Smooth muscle cell of trachea (primary cell): ENCODE measurements at places on chromosomes 5 and 9. TPM values are rescaled to one million over a fixed set of nuclear protein-coding genes. Genes with fewer than 3 reads are reported as not detected.

The HEMGN gene
- not detected in 2 replicates for total RNA-seq

The SV2C gene
- total RNA-seq: not detected in 2 replicates

The CCDC152 gene
- 5.8 and 8.0 TPM in 2 replicates for total RNA-seq

The TMEM252 gene
- total RNA-seq: not detected in 2 replicates

The PCDHB4 gene
- total RNA-seq: 0.15 and 0.17 TPM in 2 replicates

The CARTPT gene
- not detected in 2 replicates for total RNA-seq

The PAPPA gene
- total RNA-seq: 8.7 and 62.7 TPM in 2 replicates

The CDH10 gene
- under 0.01 and 0.83 TPM in 2 replicates for total RNA-seq

The CBY3 gene
- not detected in 2 replicates for total RNA-seq
